Vein endothelial cell (primary cell): ENCODE measurements at places on chromosomes 16 and 17. TPM values are rescaled to one million over a fixed set of nuclear protein-coding genes. Genes with fewer than 3 reads are reported as not detected.

KRTAP4-3 gene
- not detected in 2 replicates for total RNA-seq

FBXW10B gene
- 0.98 and 1.1 TPM in 2 replicates for total RNA-seq

ZP2 gene
- not detected in 2 replicates for total RNA-seq

ACSM2A gene
- total RNA-seq: not detected in 2 replicates

ZNF688 gene
- total RNA-seq: 5.2 and 6.2 TPM in 2 replicates

OR1A1 gene
- not detected in 2 replicates for total RNA-seq

SPATA32 gene
- total RNA-seq: not detected in 2 replicates
